ENCODE measurements at places on chromosomes 6 and 20. TPM values are rescaled to one million over a fixed set of nuclear protein-coding genes. Genes with fewer than 3 reads are reported as not detected.

The ZC2HC1B gene
- not detected for total RNA-seq

The CDC25B gene
- 193 TPM for total RNA-seq

The CST5 gene
- not detected for total RNA-seq

The TRIM10 gene
- total RNA-seq = not detected

The PSORS1C2 gene
- total RNA-seq = not detected

The MLN gene
- total RNA-seq = not detected

The SLC13A3 gene
- total RNA-seq = 2.1 TPM

DNA sequence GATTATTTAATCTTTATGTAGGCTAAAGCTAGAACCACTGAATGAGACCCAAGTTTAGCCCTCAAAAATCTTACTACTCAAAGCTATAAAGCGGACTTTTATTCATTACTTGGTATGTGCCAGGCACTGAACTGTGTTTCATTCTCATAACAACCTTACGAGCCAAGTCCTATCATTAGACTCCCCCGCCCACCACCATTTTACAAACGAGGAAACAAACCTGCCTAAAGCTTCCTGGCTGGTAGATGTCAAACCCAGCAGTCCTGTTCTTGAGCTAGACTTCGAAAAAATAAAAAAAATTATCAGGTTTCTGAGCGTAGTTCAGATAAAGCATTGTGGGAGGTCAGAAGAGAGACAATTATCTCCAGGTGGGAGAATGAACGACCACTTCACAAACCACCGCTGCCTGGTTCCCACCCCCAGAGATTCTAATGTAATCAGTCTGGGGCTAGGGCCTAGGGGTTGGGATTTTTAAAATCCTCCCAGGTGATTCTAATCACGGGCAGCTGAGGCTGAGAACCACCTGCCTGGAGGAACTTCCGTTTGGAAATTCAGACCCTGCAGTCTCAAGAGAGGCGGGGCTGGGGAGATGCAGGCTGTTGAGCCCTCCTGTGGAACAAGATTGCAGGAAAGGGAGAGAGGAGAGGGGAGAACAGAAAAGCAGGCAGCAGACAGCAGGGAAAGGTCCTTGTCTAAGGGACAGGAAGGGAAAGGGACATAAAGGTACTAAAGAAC lies 8.6 kb downstream of the ADTRP start:
- no peak for DNase-seq

DNA sequence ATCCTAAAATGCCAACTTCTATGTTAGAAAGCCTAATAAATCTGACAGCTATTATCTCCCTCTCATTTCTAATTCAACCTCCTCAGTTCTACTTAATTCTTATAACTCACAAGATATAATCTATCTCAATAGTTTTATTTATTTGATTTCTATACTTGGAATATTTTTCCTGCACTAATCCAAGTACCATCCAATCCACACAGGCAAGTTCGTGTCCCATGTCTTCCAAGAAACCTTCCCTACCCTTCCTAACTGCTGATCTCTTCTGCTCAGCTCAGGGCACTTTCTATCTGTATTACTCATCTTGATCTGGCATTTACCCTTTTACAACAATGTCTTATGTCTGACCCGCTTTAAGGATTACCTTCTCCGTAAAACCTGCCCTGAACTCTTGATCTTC lies 18.2 kb downstream of the NCOA5 start:
- DNase-seq = no peak

DNA sequence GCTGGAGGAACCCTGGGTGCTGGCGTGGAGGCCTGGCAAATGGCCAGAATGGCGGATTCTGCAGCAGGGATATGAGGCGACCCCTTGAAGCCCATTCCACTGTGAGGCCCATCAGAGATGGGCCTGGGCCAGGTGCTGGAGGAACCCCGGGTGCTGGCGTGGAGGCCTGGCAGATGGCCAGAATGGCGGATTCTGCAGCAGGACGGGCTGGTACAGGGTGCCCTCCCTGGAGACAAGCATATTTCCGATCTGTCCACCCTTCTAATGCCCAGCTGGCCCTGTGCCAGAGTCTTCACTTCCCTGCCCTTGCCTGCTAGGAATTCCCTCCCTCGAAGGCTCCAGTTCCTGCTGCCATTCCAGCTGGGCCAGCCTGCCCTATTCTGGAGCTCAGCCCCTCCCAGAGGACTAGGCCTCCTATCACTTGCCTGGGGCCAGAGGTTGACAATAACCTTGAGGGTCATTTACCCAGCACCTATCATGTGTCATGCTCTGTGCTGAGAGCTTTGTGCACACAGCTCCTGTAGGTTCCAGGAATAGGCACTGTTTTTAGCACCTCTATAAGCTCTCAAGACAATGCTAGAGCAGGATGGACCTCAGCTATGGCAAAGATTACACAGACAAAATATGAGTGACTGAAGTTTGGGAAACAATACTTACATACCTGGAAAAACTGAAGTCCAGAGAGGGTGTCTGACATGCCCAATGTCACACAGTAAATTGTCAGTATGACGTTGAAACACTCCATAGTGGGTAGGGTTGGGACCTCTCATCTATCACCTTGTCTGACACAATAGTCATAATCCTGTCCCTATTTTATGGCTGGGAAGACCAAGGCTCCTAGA lies 21.4 kb downstream of the SUN5 start:
- DNase-seq = no peak

DNA sequence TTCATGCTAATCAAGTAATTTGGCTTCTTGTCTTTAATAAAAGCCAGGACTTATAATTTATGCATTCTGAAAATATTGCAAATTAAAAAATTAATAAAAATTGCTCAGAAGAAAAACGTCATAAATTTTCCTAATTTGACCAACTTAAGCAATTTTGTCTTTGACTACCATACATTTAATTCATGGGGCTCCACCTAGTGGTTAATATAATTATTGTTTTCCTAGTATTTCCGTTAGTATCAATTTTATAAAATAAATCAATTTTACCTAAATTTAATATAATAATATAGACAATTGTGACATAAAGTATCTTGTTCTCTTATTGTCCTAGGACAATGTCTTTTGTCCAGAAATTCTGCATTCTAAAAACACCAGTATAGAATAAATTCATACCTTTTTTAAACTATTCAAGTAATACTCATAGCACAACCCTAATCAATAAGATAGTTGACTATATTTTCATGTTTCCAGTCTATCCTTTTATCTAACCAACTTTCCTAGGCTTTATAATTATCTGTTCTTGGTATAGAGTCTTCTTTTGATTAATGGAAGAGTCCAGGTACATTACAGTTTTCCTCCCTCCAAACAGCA lies 319.9 kb downstream of the TRDN start:
- no peak for DNase-seq

GRCh38 chr20:20786428-20786827 lies 74.0 kb upstream of the RALGAPA2 start:
- DNase-seq = no peak

DNA sequence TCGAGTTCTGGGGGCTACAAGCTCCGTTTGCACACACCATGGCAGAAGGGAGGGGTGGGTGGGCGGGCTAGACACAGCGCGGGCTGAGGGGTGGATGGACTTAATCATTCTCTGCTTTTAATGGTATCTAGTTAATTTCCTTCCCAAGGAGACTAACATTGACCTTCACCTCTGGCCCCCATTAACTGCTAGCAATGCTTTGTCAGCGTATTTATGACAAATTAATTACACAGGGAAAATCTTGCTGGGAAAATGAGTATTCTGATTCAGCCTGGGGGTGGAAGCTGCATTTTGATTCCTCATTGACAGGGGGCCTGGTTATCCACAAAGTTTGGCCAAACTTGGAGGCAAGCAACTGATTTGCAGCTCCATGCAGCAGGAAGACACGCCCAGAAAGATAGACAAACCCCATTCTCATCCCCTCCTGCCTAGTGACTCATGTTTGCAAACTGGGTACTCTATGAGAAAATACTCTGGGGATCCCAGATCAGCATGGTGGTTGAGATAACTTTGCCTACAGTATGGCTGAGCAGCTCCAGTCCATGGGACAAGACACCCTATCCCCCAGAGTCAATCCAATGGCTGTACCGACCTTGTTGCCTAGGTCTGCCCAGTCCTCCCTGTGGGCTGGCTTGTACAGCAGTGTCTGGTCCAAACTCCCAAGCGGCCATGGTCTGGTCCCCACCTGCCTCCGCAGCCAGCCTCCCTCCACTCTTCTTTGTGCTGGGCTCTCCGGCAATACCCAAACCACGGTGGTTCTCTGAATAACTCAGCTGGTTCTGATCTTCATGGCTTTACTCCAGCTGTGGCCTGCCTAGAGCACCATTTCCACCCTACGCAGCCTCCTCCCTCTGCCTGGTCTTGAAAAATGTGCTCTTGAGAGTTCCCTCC lies 19.7 kb downstream of the ZBP1 start:
- DNase-seq = no peak

GRCh38 chr6:84771125-84771755 lies 6.8 kb upstream of the TBX18 start:
- DNase-seq = no peak

GRCh38 chr20:52798124-52798523 lies 174.0 kb upstream of the TSHZ2 start:
- DNase-seq = no peak

DNA sequence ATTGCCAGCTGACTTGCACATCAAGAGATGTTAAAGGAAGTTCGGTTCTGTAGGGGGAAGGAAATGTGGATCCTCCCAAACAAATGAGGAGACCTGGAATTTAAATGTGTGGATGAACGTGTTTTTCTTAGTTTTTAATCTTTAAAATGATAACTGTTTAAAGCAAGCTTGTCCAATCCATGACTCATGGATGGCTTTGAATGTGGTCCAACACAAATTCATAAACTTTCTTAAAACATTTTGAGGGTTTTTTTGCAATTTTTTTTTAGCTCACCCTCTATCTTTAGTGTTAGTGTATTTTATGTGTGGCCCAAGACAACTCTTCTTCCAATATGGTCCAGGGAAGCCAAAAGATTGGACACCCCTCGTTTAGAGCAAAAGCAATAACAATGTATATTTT lies 12.6 kb downstream of the TUBB2B start:
- DNase-seq = no peak

DNA sequence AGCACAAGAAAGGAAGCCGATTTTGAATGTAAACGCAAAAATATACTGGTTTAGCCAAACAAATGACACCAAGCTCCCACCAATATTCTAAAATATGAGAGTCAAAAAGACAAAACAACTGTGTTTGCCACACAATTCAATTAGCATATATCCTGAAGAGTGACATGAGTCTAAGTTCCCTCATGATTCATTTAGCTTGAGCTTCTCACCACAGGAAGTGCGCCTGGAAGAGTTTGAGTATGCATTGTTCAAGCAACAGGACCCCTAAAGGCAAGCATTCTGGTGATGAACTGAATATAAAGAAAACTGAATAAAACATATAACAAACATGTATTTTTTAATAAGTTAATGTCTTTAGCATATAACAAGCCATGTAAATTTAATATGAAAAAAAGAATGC lies 115.2 kb upstream of the RUNX2 start:
- no peak for DNase-seq

DNA sequence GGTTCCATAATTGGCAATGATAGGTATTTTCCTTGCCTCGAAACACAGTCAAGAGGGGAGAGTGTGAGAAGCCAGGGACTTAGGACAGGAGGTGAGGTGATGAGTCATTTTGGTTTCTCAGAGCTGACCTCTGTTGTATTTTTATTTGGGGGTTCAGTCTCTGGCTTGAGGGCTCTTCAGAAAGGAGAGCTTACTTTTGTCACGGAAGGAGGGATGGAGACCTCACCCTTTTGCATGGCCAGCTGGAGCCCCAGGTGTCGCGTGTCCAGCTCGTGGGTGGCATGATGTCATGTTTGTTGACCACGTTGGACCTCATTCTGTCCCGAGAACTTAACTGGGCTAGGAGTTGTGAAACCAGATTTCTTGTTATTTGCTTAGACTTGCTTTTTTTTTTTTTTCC lies 293.9 kb downstream of the QKI start:
- no peak for DNase-seq

DNA sequence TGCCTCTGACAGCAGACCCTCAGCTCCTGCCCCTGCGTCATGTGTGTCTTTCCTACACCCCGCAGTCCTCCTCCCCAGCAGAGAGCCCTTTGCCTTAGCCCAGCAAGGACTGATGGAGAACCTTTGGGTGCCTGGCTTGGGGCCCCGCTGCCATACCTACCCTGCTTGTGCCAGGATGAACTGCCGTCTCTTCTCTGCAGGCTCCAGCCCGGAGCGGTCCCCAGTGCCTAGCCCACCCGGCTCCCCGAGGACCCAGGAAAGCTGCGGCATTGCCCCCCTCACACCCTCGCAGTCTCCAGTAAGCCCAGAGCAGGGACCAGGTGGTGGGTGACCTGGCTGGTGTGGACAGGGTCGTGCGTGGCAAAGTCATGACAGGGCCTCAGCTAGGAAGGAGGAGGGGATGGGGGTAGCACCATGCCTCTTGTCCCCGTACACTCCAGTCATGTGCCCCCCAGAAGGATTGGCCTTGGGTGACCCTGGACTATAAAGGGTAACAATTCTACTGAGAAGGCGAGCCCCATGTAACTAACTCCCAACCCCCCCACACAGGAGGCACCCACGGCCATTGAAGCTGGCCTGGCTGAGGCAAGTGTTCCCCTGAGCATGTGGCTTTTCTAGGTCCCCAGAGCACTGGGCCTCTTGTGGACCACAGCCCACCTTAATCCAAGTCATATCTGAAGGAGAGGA lies 8.3 kb downstream of the HSPA12B start:
- no peak for DNase-seq

DNA sequence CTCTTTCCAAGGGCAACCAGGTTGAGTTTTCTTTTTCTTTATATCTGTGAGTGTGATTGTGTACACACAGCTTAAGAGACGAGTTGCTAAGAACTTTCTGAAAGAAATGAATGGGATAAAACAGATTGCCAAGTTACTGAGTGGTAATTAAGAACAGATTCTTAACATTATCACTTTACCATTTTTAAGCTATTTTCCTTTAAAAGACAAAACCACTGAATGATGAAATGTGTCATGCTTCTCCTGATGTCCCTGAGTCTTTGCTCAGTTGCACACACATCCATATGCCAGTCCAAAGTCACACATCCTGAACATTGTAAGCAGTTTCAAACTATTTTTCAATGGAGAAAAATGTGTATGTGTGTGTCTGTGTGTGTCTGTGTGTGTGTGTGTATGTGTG lies 5.5 kb upstream of the DAAM2 start:
- DNase-seq = no peak

GRCh38 chr6:35686873-35687555 lies 1.7 kb downstream of the FKBP5 start:
- DNase-seq = no peak

DNA sequence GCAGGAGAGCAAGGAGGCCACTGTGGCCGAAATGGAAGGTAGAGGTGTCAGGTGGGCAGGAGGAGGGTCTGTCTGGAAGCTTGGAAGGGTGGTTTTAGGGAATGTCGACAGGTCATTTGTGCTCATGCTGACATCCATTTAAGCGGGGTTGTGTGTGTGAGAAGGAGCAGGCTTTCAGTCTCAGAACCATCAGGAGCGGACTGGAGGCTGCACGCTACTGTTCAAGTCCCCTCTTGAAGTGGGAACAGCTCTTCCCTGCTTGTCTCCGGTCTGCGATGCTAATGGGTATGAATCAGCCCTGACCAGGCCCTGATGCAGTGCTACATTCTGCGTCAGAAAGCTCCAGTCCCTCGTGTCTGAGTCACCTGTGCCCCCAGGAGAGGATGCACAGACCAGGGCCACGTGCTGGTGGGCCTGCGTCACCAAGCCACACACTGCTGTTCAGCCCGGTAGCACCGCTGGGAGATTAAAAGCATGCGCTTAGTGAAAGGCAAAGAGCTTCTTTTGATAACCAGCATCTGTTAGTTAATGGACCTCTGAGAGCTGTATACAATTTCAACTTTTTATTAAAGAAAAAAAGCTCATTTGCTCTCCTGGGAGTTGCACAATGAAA lies 58.0 kb downstream of the APCDD1L start:
- no peak for DNase-seq
